ENCODE measurements at places on chromosomes 5 and 9.
A peak's percentile ranks its signal among the peaks of the same experiment; 100 is the strongest.

DNA sequence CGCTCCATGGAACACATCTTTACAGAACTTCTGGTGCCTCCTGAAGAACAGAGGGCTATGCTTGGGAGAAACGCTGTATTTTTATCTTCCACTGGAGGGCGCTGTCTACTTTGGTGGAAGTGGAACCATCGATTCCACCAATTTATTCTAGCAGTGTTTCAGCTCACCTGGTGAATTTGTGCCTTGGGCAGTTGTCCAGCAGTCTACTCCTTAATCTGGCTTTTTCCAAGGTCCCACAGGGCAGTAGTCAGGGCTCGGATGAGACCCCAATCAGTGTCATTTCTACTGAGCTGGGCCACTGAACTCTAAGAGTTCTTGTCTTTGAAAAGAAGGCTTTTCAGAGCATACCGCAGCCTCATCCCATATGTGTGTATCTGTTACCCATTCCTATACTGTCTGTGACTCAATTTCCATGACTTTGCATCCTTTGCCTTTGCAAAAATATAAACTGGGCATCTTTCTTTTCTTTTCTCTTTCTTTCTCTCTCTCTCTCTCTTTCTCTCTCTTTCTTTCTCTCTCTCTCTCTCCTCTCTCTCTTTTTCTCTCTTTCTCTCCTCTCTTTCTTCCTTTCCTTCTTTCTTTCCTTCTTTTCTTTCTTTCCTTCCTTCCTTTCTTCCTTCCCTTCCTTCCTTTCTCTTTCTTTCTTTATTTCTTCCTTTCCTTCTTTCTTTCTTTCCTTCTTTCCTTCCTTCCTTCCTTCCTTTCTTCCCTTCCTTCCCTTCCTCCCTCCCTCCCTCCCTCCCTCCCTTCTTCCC lies 138.4 kb upstream of the ZNF618 start:
- peak; percentile 30 for DNase-seq

GRCh38 chr5:95788493-95788892 lies 34.0 kb downstream of the GLRX start:
- no peak for DNase-seq

DNA sequence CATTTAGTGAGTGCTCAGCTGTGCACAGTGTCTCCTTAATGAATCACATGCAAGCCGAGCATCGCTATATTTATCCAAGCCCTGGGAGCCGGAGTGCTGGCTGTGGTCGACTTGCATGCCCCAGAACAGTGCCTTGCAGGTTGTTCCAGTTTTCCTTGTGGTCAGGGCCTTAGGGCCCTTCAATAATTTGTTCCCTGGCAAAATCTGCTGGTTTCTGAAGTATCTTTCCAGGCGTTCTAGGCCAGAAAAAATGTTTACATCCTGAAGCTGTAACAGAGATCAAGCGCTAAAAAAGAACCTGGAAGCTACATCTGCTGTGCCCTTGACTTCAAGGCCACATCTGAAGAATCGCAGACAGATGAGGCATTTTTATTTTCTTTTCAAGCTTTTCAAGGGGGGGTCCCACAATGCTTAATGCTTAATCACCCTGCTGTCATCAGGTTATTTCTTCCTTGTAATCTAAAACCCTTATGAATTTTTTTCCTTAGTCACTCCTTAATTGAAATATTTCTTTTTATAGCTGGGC lies 105.8 kb downstream of the DOCK2 start:
- no peak for DNase-seq

- DNase-seq: no peak
These were observed 127.0 kb downstream of the RPS23 start for GRCh38 chr5:82151204-82151603.

- peak; percentile 55 for DNase-seq
These were observed 18.6 kb upstream of the ADRB2 start for GRCh38 chr5:148807851-148808250.

DNA sequence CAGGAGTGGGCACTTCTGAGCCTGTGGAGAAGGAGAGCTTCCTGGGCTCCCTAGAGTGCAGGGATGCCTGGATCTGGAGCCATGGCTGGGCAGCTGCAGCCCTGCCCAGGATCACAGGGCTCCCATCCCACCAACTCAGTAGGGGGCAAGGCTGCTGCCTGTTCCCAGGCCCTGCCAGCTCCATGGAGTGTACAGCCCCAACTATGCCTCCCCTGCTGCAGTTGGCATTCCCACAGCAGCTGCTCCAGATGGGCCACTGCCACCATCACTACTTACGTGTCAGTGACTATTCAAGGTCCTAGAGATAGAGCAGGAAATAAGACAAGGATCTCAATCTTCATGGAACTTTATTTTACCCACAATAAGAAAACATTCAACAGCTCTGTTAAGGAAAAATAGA lies 107.1 kb upstream of the TNPO1 start:
- DNase-seq: no peak

DNA sequence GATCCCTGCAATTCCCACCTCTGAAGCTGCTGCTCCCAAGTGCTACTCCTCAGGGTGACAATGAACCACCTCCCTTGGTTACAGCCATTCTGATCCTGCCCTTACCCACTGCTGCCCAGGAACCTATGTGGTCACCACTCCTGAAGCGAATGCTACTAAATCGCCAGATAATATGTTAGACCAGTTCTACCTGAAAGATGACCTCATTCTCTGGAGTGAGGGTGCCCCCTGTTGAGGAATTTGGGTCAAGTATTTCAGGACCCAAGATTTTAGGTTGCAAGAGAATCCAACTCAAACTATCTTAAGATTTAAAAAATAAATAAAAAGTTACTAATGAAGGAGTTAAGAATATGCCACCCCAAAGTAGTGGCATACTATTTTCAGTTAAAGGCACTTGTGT lies 5.8 kb upstream of the SNAPC3 start:
- DNase-seq: peak; percentile 41

GRCh38 chr9:134647359-134648080 lies 5.9 kb downstream of the COL5A1 start:
- no peak for DNase-seq

- no peak for DNase-seq
These were observed 7.2 kb upstream of the LHFPL2 start for GRCh38 chr5:78655746-78656290.

DNA sequence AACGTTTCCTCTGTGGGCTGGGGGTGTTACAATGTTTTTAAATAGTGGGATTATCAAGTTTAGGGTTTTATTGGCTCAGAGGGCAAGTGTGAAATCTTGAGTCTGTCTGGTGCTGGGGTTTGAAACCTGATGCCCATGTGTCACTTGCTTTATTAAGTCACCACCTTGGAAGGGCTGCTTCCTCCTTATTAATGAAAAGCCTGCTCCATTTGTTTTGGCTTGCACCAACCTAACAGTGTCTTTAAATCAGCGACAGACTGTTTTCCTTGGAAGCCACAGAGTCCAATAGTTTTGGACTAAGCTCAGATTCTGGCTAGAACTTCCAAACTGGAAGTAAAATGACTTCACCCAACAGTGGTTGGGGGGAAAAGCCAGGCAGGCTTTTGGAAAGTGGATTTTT lies 10.7 kb upstream of the PALM2AKAP2 start:
- DNase-seq: no peak

GRCh38 chr9:132348676-132349075 lies 6.1 kb downstream of the SETX start:
- no peak for DNase-seq

- no peak for DNase-seq
These were observed 30.4 kb downstream of the ELL2 start for GRCh38 chr5:95931079-95931833.

DNA sequence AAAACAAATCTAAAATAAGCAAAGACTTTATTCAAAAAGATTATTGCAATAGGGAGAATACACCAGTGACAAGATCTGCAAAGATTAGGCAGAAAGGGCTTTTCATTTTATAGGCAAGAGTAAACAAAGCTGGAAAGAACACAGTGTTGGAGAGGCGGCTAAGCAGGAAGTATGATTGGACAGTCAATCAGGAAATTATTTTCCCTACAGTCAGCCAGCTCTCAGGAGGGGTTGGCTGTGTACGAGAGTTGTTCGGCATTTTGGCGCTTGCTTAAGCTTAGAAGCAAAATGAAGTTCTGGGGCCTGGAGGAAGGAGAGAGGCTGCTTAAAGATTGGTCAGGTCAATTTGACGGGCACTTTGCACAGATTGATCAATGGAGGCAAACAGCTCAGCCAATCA lies 1030.5 kb downstream of the TLE4 start:
- no peak for DNase-seq

- DNase-seq: no peak
These were observed 270.9 kb downstream of the GAS1 start for GRCh38 chr9:86676396-86676795.

DNA sequence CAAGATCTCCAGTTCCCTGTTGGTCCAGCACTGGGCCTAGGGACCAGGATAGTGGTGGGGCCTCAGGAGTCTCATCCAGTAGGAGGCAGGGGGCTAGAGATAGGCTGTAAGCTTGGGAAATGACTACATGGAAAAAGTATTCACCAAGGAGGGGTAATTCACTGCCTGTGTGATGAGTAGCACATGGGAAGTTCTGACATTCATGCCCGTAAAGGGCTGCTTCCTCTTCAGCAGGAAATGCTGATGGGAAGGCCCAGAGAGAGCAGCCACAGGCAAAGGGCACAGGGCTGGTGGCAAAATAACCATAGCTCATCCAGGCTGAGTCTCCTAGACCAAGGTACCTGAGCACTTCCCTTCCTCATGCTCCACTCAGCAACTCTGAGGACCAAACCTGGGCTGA lies 23.1 kb upstream of the FRRS1L start:
- DNase-seq: no peak

- DNase-seq: no peak
These were observed 84.3 kb upstream of the SLC1A3 start for GRCh38 chr5:36521838-36522745.

GRCh38 chr9:4890242-4890641 lies 94.8 kb upstream of the JAK2 start:
- DNase-seq: no peak

DNA sequence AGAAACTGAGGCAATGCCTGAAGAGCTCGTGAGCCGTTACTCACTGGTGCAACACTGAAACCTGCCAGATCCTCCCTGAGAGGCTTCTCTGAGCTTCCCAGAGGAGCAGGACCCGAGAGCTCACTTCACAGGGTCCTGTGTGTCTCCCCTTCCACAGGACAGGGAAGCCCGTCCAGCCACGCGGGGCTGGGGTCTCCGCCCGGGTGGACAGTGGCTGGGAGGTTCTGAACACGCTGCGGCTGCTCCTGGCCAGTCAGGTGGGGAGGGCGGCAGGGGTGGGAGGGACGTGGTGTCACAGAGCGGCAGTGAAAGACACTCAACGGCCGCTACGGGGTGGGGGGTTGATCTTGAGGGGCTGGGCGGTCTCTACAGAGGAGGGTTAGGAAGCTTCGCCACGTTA lies 290 bp upstream of the ZDHHC11 start:
- no peak for DNase-seq

- peak; percentile 94 for DNase-seq
These were observed 293.4 kb upstream of the PTGER4 start for GRCh38 chr5:40386289-40386688.

Measured in activated CD4-positive, alpha-beta T cell treated with anti-CD3 and anti-CD28 coated beads, Interleukin-10, Interleukin-2, amounts not matched to agents 100 ng/mL and 50 ng/mL, durations not matched to agents 16 hours and 8 hours (primary cell).